NCI-H510A (cell line): ENCODE measurements at places on chromosomes 11 and 22.

- no peak for DNase-seq
These were observed 116.7 kb upstream of the NCAM1 start for GRCh38 chr11:112844517-112844916.

GRCh38 chr11:73157101-73158010, 15.2 kb upstream of the FCHSD2 start:
- DNase-seq: no peak

GRCh38 chr11:20933086-20933485, 263.7 kb downstream of the NELL1 start:
- DNase-seq: no peak

DNA sequence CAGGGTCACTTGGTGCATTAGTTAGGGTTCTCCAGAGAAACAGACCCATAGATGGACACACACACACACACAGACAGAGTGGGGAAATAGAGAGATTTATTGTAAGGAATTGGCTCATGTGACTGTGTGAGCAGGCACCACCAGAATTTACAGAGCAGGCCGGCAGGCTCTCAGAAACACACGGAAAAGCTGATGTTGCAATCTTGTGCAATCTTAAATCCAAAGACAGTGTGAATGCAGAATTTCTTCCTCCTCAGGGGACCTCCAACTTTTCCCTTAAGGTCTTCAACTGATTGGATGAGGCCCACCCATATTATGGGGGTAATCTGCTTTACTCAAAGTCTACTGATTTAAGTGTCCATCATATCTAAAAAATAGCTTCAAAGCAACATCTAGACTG, 49.8 kb downstream of the APIP start:
- no peak for DNase-seq

- DNase-seq: no peak
These were observed 22.6 kb downstream of the MOV10L1 start for GRCh38 chr22:50112151-50113118.

GRCh38 chr11:34495239-34495723, 18.3 kb downstream of the ELF5 start:
- no peak for DNase-seq

DNA sequence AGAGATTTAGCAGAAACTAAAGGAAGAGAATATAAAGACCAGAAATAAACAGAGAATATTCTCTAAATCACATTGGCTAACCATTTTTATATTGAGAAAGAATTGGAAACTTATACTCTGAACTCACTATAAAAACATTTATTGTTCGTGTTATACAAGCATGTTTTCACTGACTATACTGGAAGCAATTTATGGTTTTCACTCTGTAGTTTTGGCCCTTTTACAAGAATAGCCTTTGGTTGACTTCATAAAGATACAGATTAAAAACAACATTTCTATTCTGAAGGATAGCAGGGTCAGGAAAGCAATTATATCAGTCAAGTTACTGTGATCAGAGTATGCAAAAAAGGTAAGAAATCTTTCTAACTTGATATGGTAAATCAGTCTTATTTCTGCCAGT, 965.7 kb upstream of the FAT3 start:
- no peak for DNase-seq

DNA sequence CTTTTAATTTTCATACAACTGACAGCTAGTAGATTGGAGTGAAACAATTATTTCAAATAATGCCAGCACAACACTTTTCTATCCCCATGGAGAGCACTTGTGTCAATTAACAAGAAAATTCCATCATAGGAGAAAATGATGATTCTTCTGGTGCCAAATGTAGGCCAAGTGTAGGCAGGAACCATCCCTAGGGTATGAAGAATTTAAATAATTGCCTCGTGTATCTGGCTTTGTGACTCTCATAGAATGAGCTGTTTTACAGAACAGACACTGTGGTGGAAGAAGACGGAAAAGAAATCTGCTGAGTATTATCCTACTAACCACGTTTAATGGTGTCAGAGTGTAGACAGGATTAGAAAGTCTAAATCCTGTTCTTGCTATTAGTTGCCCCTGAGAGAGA, 1542.2 kb downstream of the LRRC4C start:
- DNase-seq: no peak

- no peak for DNase-seq
These were observed 24.3 kb downstream of the EMSY start for GRCh38 chr11:76469141-76469540.

GRCh38 chr11:18650859-18651557, 16.9 kb upstream of the SPTY2D1 start:
- no peak for DNase-seq

DNA sequence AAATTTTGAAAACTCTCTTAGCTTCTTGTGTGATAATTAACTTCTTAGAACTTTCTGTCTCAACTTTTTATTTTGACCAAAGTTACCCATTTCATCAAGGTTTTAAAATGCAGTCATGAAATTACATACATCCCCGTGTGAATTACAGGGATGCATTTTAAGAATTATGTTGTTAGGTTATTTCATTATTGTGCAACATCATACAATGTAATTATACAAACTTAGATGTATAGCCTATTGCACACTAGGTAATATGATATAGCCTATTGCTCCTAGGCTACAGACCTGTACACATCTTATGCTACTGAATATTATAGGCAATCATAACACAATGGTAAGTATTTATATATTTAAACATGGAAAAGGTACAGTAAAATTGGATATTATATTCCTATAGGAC, 228.1 kb upstream of the C11orf87 start:
- DNase-seq: no peak

GRCh38 chr11:31817054-31817620, 6.0 kb upstream of the PAX6 start:
- DNase-seq: no peak
